ENCODE measurements at places on chromosomes 1 and 21.

DNA sequence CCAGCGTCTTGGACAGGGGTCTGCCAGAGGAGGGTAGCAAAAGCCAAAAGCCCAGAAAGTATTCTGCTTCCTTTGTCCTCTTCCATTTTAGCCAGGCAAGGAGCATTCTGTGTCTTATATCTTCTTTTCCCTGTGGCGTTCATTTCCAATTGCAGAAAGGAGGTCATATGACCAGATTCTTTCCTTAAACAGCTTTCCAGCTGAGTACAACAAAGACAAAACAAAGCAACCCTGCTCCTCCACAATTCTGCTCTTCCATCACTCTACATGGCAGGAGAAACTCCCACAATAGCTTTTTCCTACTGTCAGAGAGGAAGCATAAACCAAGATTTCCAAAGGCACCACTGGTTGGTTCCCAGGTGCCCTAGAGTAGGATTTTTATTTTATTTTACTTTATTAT is 19.7 kb downstream of the ENSA start:
- peak; percentile 42 for DNase-seq

GRCh38 chr1:110224240-110224995 is 14.3 kb downstream of the KCNC4 start:
- no peak for DNase-seq

GRCh38 chr1:182446033-182446669 is 3.8 kb upstream of the RGSL1 start:
- peak; percentile 48 for DNase-seq

DNA sequence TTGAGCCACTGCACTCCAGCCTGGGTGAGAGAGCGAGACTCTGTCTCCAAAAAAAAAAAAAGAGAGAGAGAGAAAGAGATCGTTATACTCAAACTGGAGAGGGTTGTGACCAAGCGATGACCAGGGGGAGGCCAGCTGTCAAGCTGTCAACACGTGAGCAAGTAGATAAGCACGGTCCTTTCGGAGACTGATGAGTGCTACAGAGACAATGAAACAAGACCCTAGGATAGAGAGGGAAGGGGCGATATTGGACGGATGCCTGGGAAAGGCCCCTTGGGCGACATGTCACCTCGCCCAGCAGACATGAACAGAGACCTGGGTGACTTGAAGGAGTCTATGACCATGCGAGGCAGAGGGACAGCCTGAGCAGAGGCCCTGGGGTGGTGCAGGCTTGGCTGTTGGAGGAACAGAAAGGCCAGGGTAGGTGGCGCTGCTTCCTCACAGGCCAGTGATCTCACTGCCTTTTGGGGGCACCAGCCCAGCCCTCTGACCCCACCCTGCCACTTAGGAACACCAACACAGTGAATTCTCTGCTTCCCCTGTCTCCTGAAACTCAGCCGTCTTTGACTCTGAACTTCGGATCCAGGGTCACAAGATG is 100.8 kb upstream of the IFFO2 start:
- DNase-seq, result no peak

- no peak for DNase-seq
Observed at GRCh38 chr1:208278638-208279037, 34.5 kb upstream of the PLXNA2 start.

DNA sequence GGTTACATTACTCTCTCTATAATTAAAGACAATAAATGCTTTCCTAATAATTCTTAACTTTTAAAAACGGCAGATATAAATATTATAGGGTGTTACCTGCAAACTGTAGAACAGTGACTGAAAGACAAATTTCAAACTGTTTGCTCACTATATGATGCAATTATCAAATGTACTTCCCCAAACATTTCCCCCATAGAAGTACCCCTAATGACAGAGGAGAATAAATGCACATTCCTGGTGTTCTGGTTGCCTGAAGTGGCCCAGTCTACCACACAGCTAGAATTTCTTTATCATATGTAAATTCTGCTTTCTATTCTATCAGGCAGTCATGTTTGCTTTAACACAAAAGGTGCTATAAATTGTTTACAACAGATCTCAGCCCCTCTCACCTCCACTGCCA is 70.4 kb downstream of the VAV3 start:
- DNase-seq, result no peak

DNA sequence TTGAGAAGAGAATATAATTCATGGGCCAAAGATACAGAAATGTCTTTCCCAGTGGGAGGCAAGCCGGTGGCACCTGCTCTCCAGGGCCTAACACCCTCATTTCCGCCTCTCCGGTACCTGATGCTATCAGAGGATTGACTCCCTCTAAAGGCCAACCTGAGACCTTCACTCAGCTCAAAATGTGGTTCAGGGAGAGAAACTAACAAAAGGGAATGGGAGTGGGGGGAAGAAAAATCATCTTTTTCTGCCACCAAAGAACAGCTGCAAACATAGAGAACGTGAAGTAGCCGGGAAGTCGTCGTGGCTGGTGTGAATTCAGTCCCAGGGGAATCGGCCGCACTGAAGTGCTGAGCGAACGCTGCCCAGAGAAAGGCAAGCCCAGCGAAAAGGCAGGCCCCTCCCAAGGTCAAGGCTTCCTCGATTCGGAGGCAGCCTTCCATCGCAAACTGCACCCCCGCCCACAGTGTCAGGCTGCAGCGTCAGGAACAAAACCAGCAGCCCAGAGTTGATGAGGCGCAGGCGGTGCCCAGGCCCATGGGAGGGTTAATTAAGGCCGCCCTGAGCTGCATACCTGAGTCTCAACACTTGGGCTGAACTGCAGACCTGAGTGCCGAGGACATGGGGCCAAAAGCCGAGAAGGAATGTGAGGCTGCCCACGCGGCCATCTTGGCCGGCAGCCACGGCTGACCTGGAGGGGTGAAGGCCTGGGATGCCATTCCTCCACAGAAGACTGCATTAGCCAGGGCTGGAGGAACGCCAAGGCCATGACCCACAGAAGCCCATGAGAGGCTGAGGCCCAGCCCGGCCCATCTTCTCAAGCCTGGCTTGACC is 160.2 kb downstream of the PSMG1 start:
- peak; percentile 49 for DNase-seq

- no peak for DNase-seq
Observed at GRCh38 chr1:234724516-234725176, 114.7 kb upstream of the IRF2BP2 start.

DNA sequence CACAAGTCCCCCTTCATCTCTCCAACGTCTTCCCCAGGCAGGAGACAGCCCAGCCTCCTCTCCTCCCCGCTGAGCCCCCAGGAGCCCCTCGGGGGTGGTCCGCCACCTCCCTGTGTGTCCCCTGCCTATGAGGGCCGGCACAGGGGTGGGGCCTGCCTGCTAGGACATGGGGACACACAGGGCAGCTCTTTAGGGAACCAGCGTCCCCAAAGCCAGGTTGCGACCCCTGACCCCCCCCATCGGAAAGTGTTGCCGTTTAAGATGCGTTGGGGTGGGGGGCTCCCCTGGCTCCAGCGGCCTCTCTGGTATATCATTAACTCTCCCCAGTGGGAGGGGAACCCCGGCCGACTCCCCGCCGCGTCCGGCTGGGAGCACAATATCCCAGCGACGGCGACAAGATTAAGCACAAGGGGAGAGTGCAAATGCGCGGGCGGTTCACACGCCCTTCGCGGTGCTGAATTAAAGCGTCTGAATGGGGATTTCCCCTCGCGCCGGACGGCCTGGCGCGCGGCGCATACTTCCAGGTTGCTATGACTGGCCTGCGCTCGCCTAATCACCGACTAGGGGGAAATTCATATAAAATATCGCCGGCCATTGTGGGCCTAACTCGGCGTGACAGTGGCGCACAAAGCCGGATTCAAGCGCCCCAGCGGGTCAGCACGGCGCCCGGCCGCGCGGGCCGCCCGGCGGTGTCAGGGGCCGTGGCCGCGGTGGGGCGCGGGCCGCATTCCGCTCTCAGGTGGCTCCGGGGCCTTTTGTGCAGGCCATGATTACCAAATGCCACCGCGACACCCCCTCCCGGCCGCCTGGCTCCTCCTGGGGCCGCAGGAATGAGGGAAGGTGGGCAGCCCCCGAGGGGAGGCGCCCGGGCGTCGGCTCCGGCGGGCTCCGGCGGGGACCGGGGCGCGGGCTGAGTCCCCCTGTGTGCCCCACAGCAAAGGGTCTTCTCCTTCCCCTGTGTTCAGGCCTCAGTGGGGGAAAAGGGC is 30.9 kb downstream of the WNT3A start:
- peak; percentile 29 for DNase-seq

DNA sequence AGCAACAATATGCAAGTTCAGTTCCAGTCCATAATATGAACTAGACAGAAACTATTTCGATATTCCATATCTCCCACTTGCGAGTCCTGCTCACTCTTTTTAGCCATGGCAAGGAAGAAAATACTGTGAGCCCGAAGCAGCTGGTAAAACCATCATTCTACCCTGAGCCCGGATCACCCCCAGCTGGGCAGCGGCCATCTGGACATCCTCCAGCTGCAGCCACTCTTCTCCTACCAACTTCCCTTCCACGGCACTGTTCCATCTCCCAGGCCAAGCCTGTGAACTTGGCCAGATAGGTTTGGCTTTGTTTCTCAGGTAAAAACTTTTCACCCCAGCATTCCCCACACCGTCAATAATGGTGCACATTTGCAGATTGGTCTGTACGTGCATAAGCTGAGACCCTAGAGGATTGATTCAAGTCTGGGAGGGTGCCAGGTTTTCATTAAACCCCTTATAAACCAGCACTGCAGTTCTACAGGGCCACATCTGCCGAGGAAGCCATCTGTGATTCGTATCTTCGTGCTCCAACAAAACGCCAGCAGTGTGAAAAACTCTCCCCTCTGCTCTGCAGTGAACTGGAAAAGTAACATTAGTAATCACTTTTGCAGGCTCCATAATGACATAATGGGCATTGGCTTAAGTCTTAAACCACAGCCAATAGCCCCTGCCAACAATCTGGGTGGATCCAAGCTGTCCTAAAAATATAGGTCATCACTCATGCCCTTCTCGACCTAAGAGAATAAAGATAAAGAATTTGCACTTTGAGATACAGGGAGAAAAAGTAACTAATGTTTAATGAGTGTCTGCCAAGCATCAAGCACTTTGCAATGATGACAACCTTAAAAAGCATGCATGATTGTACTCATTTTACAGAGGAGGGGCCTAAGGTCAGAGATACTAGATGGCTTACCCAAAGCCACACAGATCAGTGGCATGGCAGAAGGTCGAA is 205.1 kb downstream of the PLPP3 start:
- DNase-seq, result peak; percentile 72

All from fibroblast of lung (primary cell).